ENCODE measurements at places on chromosomes 5 and 9. TPM values are rescaled to one million over a fixed set of nuclear protein-coding genes. Genes with fewer than 3 reads are reported as not detected.
A peak's percentile ranks its signal among the peaks of the same experiment; 100 is the strongest.

DNA sequence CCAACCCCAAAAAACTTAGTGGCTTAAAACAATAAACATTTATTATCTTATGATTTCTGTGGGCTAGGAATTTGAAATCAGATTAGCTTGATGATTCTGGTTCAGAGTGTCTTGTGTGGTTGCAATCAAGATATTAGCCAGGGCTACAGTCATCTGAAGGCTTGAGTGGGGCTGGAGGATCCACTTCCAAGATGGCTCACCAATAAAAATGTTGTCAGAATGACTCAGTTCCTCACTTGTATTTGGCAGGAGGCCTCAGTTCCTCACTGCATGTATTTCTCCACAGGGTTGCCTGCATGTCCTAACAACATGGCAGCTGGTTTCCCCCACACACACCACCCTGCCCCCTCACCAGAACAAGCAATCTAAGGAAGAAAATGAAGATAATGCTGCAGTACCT, 98.2 kb upstream of the NIPBL start:
- no peak for DNase-seq

The ZBTB26 gene
- 9.5 TPM for polyA plus RNA-seq

The DIRAS2 gene
- 1.4 TPM for polyA plus RNA-seq

The TTLL11 gene
- 27.9 TPM for polyA plus RNA-seq

- peak; percentile 96 for DNase-seq
Observed at GRCh38 chr9:125189361-125190289, at the start of gene PPP6C. PPP6C (minus strand) TSS chr9:125189803; CDS start chr9:125189718, 85 bp downstream.

The SOX30 gene
- polyA plus RNA-seq, result 0.35 TPM

DNA sequence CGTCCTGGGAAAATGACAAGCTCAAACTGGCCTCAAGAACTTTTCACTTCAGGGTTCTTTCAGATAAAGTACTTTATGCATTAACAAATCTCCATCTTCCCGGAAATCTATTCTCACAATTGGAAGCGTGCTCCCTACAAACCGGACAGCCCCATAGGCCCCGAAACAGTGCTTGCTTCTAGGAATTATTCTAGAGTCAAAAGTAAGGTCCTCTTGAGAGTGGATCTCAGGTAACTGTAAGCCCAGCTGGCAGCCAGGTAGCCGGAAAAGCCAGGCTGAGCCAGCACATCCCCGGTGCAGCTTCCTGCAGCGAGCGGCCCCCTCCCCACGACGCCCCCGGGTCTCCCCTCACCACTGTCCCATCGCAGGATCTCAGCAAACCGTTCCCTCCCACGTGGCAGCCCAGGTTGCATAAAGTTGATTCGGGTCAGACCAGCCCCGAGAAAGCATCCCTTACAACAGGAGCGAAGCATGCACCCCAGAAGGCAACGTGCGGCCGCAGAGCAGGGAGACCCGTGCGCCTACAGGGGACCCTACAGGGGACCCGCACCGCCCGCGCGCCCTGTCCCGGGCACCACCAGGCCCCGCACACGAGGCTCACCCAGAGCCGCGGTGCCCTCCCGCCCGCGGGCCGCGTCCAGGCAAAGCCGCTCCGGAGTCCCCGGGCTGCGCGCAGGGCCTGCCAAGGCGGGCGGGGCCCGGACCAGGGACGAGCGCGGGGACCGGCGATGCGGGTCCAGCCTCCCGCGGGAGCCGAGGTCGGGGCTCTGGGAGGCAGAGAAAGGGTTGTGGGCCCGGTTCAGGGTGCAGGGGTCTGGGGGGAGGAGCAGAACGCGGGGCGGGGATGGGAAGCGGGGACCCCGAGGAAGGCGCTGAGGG, 920 bp downstream of the LPCAT1 start:
- peak; percentile 52 for DNase-seq

The RMRP gene
- polyA plus RNA-seq, result not detected

The ABLIM3 gene
- 75.2 TPM for polyA plus RNA-seq

GRCh38 chr9:76677481-76678055, 86.7 kb upstream of the PCA3 start:
- peak; percentile 45 for DNase-seq

GRCh38 chr5:71740015-71740753, 21.1 kb downstream of the CARTPT start:
- DNase-seq, result no peak

The EMB gene
- polyA plus RNA-seq, result 3.1 TPM

- no peak for DNase-seq
Observed at GRCh38 chr5:139382807-139383206, 290 bp downstream of the SLC23A1 start.

GRCh38 chr5:35203403-35203802, 26.9 kb downstream of the PRLR start:
- DNase-seq, result no peak

DNA sequence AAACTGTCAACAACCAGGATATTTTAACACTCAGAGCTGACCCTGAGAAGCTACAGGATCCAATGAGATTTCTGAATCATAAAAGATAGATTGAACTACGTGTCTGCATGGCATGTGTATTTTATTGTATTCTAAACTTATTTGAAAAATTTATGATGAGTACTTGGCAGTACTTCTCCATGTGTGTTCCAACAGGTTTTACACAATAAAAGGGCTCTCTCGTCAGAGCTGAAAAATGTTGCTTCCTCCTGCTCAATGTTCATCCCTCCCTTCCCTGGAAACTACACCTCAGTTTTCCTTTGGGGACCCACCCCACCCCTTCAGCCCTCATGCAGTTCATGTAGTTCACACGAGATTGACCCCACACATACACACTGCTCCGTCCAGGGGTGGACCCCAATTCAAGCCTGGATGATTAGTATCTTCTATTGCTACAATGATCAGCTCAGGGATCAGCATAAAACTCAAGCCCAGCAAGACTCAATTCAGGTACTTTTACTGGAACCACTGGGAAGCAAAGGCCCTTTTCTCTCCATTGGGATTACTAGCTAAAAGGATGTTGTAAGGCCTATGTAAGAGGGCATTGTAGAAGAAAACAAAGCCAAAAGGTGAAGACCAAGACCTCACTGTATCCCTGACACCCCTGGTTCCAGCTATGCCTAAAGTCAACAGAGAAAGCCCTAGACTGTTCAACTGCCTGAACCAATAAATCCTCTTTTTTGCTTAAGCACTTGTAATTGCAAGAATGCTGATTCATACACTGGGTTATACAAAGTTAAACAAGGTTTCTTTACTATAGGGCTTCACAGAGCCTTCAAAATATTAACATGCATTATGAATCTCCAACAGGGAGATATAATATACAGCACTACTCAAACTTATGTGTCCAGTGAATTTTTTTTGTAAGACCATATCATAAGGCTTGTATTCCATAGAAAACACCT, 112.6 kb downstream of the SAXO1 start:
- DNase-seq, result peak; percentile 68

The ANKRD31 gene
- polyA plus RNA-seq, result 0.16 TPM

GRCh38 chr9:81906671-81907070, 21.6 kb upstream of the SPATA31D4 start:
- DNase-seq, result no peak

The ZNF608 gene
- 27.5 TPM for polyA plus RNA-seq

DNA sequence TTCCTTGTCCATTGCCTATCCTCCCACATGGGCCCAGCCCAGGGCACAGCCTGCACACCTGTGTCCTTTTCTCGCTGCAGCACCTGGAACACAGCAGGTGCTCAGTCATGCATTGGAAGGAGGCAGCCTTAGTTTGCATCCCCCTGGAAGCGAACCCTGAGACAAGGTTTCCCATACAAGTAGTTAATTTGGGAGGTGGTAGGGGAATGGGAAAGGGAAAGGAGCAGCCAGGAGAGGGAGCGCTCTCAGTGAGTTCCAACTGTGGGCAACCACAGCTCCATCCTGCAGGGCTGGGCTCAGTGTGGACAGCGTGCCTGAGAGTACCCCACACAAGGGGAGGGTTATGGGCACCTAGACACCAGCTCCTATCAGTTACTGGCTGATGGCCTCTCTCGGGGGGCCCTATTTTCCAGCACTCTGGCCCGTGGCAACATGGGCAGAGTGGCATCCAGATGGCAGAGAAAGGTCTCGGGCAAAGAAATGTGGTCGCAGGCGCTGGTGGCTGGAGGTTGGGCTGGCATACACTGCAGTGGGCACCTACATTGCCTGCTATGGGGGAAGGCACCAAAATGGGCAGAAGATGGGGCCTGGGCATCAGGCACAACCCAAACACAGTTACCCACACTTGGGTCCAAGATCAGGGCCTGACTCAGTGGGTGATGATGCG, 50.1 kb downstream of the TSPAN17 start:
- no peak for DNase-seq

The CARTPT gene
- not detected for polyA plus RNA-seq

DNA sequence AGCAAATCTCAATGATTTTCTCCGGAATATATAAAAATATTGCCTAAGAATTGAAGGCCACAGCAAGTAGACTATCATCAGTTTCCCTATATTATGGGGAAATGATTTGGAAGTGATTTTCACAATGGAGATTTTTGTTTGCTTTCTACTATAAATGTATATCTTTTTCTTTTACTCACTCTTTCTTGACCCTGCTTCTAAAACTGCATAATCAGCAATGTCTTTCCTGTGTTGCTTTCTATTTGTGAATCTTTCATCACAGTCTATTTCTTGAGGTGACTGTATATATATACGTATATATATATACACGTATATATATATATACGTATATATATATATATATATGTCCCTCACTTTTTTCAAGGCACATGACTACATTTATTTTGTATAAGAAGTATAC, 622.6 kb downstream of the DTWD2 start:
- no peak for DNase-seq

The RBM22 gene
- polyA plus RNA-seq, result 36.1 TPM

The TAF11L5 gene
- polyA plus RNA-seq, result not detected

DNA sequence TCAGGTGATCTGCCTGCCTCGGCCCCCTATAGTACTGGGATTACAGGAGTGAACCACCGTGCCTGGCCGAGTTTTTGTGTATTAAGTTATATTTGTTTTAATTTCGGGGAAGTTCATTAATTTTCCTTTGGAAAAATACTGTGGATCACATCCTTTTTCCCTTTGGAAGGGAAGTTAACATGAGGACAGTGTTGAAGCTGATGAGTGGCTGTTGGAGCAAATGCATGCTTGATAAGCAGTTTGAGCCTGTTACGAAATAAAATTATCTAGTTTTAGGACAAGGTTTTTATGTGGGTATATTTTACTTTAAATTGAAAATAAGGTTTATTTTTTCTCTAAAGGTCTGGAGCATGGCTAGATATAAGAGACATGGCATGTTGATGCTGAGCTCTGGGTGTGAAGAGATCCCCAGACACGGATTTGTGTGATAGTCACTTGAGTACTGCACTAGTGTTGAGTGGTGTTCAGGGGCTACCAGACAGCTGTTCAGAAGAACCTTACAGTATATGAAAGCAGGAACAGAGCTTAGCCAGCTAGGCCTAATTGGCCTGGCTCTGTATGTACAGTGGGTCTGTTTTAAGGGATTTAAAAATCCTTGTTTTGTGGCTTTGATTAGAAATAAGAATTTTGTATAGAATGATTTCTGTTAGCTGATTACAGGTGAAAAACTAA, 17.4 kb downstream of the LMNB1 start:
- no peak for DNase-seq

DNA sequence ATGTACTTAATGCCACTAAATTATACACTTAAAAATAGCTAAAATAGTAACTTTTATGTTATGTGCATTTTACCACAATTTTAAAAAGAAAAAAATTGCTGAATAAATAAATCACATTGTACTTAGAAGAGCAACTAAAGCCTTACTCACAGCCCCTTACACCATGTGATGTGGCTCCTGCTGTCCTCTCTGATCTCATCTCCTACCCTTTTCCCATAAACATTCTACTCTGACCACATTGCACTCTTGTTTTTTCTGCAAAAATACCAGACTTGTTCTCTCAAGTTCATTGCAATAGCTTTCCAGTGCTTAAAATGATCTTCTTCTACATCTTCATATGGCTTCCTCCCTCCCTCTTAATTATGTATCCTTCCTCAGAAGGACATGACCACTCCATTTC, 268.4 kb downstream of the ELAVL2 start:
- DNase-seq, result no peak

GRCh38 chr5:73652391-73652790, 26.4 kb downstream of the ARHGEF28 start:
- no peak for DNase-seq

GRCh38 chr9:70053864-70054263, 10.2 kb downstream of the MAMDC2 start:
- DNase-seq, result no peak

DNA sequence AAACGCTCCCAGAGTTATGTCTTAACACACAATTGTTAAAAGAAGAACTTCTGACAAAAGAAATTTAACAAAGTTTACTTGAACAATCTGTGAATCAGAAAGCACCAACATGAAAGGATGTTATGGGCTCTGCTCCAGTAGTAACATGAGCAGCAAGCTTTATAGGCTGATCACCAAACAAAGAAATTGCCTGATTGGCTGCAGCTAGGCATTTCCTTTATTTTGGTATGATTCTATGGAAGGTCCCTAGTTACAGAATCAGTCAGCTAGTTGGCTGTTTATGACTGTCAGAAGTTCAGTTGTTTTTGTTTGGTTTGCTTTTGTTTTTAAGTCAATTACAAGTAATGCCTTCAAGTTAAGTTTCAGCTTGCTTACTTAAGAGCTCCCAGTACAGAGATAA, 102.4 kb upstream of the SMC2 start:
- DNase-seq, result peak; percentile 42

The GABBR2 gene
- polyA plus RNA-seq, result 0.38 TPM

GRCh38 chr5:80437326-80437725, 29.5 kb downstream of the ZFYVE16 start:
- no peak for DNase-seq

The EQTN gene
- polyA plus RNA-seq, result not detected

DNA sequence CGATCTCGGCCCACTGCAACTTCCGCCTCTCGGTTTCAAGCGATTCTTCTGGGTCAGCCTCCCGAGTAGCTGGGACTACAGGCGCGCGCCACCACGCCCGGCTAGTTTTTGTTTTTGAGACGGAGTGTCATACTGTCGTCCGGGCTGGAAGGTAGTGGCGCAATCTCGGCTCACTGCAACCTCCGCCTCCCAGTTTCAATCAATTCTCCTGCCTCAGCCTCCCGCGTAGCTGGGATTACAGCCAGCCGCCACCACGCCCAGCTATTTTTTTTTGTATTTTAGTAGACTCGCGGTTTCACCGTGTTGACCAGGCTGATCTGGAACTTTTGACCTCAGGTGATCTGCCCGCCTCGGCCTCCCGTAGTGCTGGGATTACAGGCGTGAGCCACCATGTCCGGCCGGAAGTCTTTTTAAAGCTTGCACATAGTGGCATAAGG, 1.2 kb downstream of the SMC5 start:
- no peak for DNase-seq

DNA sequence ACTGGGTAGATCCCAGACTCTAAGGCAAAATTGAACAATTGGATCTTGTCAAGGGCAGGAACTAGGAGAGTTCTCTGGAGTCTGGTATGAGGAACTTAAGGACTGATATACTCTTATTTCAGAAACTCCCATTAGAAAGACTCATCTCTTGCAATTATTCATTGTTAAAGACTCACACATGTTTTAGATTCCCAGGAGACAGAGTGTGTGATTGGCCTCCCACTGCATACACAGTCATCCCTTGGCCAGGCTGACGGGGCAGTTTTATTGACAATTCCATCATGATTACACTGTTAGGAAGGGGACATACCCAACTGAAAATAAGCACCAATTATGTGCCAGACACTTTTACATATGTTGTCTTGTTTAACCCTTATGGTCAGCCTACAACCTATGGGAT, 347.2 kb downstream of the DMAC1 start:
- no peak for DNase-seq

The MRRF gene
- 26.0 TPM for polyA plus RNA-seq

The IFNK gene
- not detected for polyA plus RNA-seq
